ENCODE measurements at places on chromosomes 13 and 19.

DNA sequence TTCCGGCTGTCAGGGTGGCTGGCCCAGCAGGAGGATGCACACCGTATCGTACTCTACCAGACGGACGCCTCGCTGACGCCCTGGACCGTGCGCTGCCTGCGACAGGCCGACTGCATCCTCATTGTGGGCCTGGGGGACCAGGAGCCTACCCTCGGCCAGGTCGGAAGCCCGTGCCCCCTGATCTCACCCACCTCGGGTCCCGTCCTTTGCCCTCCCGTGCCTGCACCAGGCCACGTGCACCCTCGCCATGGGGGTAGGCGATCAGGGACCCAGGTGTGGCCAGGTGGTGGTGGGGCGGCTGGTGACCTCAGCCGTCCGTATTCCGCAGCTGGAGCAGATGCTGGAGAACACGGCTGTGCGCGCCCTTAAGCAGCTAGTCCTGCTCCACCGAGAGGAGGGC, 19.0 kb downstream of the PNPLA6 start:
- DNase-seq, result no peak

DNA sequence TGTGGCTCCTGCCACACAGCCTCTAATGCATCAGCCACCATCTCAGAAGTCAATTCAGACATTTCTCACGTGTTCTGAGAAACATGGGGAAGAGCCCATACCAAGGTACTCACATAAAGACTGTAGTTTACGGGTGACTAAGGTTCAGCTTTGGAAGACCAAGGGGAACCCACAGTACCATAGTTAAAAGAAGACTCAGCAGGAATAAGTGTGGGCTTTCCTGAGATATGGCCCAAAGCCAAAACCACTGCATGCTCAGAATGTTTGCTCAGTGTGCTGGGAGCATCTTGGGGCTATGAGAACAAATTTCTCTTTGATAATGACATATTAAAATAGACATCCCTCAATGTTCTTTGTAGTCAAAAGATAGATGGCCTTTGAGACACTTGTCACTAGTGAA, 283.8 kb downstream of the DCT start:
- peak; percentile 12 for DNase-seq

DNA sequence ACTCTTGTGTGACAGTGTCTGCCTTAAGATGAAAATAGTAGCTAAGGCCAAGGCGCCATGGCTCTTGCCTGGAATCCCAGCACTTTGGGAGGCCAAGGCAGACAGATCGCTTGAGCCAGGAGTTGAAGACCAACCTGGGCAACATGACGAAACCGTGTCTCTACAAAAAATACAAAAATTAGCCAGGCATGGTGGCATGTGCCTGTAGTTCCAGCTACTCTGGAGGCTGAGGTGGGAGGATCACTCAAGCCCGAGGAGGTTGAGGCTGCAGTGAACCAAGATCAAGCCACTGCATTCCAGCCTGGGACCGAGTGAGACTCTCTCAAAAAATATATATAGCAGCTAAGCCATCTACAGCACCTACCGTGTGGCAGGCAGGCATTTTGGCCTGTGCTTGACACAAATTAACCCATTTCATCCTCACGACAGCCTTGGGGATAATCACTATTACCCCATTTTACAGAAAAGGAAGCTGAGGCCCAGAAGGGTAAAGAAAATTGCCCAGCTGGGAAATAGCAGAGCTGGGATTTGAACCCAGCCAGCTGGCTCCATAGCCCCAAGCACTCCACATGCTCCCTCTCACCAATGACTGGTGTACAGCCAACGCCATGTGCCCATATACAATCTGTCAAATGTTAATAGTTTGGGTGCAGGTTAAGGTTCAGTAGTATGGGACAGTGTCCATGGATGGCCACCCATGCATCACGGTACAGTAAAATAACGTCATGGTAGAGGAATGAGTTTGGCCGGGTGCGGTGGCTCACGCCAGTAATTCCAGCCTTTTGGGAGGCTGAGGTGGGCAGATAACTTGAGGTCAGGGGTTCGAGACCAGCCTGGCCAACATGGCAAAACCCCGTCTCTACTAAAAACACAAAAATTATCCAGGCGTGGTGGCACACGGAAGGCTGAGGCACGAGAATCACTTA, 3.1 kb downstream of the SLC1A5 start:
- no peak for DNase-seq

- DNase-seq, result no peak
These were observed 195.7 kb upstream of the UBL3 start for GRCh38 chr13:30045916-30046704.

GRCh38 chr19:46369817-46370216, 22.9 kb downstream of the PPP5C start:
- DNase-seq, result peak; percentile 76

GRCh38 chr13:61192826-61193225, 222.8 kb downstream of the PCDH20 start:
- DNase-seq, result no peak

DNA sequence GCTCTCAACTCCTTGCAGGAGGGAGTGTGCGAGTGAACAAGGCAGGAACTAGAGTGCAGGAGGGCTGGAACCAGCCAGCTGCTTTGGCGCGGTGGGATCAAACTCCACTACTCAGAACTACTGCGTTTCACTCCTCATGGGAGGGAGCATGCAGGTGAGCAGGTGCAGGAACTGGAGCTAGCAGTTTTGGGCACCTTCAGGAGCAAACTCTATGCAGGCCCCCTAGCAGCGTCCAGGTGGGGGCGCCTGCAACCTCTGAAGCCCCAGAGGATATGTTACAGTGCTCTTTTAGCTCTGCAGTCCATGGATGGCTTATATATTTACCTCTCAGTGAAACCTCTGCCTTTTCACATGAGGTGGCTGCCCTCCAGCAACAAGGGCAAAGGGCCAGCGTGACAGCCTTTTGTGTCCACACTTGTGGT, 1303.4 kb downstream of the PCDH9 start:
- DNase-seq, result no peak

- no peak for DNase-seq
These were observed 1546.2 kb downstream of the OLFM4 start for GRCh38 chr13:54574791-54575190.

DNA sequence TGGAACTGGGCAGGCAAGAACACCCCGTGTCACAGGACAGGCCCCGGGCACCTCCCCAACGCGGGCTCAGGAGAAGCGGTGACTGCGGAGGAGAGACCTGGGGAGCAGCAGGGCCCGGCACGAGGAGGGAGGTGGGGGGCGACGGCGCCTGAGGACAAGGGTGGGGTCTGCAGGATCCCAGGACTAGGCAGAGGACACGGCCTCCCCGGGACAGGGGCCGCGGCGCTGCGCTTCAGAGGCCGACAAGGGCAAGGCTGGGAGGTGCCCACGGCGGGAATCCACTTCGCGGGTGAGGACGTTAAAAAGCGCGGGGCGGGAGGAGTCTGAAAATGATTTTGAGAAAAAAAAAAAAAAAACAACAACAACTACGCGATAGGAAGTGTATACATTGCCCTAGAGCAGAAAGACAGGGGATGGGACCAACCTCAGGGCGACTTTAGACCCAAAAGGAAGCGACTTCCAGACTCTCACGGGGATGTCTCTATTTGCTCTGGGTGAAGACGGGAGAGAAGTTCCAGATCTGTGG, 44.9 kb downstream of the ZNF611 start:
- no peak for DNase-seq

- no peak for DNase-seq
These were observed 29.6 kb upstream of the TSC22D1 start for GRCh38 chr13:44605721-44606120.

GRCh38 chr19:17184371-17184841, 30.8 kb upstream of the USE1 start:
- no peak for DNase-seq
